ENCODE measurements at places on chromosomes 11 and 22.

DNA sequence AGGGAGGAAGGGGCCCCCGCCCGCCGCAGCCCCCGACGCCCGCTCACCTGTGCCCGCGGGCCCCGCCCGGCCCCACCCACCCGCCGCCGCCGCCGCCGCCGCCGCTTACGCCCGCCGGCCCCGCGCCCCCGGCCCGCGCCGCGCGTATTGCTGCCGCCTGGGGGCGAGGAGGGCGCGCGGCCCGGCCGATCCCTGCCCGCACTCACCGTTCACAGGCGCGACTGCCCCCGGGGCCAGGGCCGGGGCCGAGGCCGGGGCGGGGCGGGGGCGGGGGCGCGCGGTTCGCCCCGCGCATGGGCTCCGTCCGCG lies 212 bp downstream of the HRAS start:
- DNase-seq: no peak

DNA sequence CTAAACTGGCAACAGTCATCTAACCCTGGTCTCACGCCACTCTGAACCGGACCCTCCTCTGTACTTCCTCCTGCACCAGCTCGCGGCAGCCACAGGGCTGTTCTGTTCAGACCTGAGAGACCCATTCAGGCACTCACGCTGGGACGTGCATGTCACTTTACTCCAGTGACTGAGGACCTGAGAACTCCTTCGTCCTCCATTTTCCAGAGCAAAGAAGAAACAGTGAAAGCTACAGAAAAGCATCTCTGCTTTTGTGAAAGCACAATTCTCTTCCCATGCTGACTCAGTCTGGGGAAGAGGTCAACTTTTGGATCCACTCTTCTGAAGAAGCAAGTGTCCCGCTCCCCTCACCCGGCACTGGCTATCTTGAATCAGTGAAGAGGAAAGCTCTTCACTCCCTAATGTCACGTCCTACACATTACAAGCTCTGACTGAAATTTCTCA lies 24.5 kb downstream of the PISD start:
- no peak for DNase-seq

- DNase-seq: no peak
These were observed 44.9 kb upstream of the FADD start for GRCh38 chr11:70158201-70158600.

DNA sequence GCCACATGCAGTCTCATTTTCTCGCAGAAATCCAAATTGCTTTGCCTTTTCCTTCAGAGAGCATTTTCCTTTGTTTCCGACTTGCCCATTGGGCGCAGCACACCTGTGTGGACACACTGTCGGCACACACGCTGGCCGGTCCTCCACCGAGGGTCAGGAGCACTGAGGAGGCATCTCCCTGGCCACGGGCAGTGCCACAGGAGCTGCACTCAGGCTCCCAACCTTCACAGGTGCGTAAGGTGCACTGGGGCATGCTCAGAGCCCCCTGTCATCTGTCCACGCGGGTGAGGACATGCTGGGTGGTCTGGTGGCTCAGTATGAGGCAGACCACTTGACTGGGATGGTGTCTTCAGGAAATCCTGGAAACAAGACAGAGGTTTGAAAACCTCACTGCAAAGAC lies 779.1 kb downstream of the BRD1 start:
- no peak for DNase-seq

DNA sequence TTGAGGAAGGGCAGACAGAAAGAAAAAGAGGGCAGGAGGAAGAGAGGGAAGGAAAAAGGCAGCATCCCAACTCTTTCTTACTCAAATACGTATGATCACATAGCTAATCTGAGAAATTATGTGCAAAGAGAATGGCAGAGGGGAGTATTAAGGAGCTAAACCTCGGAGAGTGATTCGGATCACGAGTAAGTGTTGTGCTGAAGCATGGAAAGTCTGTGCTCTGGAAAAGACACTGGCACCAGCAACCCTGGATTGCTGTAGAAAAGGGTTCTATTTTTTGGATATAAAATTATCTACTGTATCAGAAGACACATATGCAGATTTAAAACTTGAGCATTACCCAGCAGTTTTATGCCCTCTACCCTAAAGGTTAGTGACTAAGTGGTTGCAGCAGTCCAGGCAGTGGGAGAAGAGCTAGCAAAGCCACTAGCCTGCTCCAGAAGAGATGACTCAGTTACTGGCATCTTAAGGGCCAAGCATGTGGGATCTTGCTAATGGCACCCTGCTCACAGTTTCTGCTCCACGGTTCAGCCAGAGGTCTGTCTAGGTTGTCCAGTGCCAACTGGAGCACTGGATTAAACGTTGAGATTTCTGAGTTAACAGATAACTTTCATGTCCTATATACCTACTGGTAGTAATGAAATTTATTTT lies 151.7 kb downstream of the SWAP70 start:
- no peak for DNase-seq

DNA sequence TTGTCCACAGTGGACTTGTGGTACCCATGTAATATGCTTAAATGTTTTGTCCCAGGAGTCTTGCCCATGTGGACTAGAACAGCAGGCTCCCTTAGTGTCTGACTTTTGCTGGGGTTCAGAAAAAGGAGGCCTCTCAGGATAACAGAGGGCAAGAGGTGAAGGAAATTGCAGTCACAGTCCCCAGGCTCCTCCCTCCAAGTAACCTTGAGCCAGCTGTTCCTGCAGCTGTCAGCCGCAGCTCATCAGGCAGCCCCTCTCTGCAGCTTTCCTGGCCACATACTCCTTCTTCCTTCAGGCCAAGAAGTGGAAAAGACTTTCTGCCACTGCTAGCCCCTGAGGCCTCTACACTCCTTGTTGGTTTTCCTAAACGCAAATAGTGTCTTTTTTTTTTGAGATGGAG lies 6.3 kb upstream of the MYO18B start:
- DNase-seq: no peak

DNA sequence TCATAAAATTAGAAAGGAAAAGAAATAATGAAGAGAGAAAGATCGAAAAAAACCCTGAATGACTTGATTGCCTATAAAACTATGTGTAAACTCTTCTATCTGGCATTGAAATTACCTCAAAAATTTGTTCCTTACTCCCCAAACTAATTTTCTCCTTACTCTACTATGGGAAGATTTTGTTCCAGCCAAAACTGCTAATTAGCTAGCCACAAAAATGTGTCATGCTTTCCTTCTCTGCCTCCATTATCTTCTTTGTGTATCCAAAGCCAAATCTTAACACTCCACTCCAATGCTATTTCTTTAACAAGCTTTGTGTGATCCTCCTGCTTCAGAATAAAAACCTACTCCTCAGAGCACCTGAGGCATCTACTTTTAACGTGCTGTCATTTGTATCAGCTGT lies 831.2 kb downstream of the METTL15 start:
- no peak for DNase-seq

GRCh38 chr11:130561441-130561881 lies 113.0 kb downstream of the ADAMTS15 start:
- DNase-seq: no peak

GRCh38 chr11:72823105-72823804 lies 9.0 kb downstream of the ATG16L2 start:
- DNase-seq: no peak

- no peak for DNase-seq
These were observed 12.4 kb downstream of the PLEKHA7 start for GRCh38 chr11:17001806-17002205.

DNA sequence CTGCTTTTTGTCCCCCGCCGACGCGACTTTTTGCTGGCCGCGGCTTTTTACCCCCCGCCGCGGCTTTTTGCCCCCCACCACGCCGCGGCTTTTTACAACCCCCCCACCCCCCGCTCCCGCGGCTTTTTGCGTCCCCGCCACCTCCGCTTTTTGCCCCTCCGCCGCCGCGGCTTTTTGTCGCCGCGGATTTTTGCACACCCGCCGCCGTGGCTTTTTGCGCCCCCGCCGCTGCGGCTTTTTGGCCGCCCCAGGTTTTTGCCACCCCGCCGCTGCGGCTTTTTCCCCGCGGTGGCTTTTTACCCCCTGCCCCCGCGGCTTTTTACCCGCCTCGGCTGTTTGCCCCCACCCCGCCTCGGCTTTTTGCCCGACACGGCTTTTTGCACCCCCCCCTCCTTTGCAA lies 205.5 kb downstream of the CCT8L2 start:
- no peak for DNase-seq

DNA sequence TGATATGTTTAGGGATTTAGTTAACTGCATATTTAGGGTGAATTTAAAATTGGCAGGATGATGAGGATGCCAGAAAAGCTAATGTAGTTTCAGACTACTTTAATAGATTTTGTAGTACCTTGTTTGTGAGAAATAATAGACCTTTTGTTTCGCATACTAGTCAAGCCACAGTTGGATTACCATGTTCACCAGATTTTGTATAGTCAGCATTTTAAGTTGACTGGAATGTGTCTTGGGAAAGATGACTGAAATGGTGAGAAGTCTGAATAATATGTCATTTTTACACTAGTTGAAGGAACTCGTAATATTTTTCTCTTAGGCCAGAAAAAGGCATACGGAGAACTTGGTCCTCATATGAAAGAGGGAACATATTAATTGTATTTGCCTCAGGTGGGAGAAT lies 23.4 kb downstream of the ATM start:
- no peak for DNase-seq

DNA sequence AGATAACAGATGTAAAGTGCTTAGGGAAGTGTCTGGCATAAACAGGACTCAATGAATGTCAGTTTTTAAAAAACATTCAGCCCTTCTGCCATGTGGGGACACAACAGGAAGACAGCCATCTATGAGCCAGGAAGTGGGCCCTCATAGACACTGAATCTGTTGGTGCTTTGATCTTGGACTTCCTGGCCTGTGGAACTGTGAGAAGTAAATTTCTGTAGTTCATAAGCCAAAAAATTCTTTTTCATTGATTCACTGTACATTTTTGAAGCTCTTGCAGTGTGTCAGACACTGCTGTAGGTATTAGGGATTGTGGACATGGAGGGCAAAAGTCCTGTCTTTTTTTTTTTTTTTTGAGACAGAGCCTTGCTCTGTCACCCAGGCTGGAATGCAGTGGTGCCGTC lies 188.6 kb downstream of the HIPK3 start:
- DNase-seq: no peak

- no peak for DNase-seq
These were observed 10.5 kb upstream of the OR2AT4 start for GRCh38 chr11:75107187-75107586.

DNA sequence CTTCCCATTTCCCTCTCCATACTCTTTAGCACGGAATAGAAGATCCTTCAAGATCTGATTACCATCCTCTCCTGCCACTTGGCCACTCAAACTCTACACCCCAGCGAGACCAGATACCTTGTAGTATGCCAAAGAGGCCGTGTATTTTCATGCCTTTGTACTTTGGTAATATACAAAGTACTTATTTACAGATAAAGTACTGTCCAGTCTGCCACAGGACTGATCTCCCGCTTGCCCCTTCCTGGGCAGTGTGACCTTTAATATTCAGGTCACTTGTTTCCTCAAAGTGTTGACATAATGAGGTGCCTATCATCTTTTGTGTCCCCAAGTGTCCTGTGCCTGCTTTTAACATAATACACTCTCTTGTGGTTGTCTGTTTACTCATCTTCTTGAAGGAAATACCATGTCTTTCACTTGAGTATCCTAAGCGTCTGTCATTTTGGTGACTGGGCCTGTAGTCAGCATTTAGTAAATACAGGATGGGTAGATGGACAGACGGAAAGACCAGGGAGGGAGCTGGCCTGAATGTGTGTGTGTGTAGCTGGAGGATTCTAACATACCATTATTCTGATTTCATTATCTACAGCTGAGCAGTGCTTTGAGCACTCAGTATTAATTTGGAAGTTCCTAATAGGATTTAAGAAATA lies 137.4 kb downstream of the NAV2 start:
- DNase-seq: no peak

- DNase-seq: no peak
These were observed 80.4 kb downstream of the HSD17B12 start for GRCh38 chr11:43760902-43761301.

DNA sequence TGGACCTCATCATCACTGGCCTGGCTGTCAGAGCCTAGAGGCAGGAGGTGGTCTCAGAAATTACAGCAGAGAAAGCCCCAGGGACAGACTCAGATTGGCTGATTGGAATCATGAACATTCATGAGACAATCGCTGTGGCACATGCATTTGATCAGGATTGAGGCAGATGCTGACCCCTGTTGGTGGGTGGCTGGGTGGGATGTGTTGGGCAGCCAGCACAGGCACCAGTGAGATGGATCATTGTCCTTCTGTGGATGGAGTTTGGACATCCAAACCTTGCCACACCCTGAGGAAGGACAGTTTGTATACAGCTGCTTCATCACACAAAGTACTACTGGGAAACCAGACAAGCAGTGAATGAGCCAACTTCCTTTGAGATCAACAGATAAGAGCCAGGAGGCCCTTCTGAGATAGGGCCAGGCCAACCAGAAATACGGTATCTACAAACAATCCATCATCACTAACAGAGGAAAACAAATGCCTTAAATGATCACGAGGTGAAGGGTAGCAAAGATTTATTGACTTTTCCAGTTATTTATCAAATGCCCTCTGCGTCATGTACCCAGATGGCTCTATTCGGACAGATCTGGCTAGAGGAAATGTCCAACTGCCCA lies 17.3 kb downstream of the COMMD9 start:
- no peak for DNase-seq

DNA sequence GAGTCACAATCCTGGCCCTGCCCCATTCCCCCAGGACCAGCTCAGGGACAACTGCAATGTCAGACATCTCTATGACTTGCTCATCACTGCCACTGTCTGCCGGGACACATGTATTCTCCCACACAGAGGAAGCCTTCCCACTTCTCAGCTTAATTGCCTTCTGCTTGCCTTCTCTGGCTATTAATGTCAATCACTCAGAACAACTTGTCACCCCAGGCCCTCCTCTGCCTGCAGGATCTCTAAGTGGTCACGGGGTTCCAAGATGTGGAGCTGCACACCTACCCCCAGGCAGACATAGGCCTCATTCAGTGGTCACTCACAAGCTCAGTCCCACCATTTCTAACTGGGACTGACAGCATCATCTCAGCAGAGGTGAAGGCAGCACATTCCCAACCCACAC lies 15.1 kb downstream of the PLEKHA7 start:
- no peak for DNase-seq

DNA sequence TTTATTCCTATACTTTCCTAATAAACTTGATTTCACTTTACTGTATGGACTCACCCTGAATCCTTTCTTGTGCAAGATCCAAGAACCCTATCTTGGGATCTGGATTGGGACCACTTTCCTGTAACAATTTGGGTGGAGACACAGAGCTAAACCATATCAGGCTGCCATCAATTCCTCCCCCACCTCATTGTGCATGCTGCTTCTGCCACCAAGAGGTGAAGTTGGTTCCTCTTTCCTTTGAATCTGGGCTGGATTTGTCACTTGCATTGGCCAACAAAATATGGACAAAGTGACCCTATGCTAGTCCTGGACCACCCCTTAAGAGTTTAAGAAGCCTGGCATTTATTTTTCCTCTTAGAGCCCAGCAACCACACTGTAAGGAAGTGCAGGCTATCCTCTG lies 39.4 kb upstream of the CEP295 start:
- no peak for DNase-seq

GRCh38 chr11:75986966-75987365 lies 172.0 kb downstream of the UVRAG start:
- DNase-seq: no peak

GRCh38 chr11:126838779-126839178 lies 161.8 kb downstream of the KIRREL3 start:
- DNase-seq: no peak
